ENCODE measurements at places on chromosomes 3 and 15.

- DNase-seq = no peak
Measured at GRCh38 chr3:83482402-83483070, 1476.3 kb upstream of the CADM2 start.

DNA sequence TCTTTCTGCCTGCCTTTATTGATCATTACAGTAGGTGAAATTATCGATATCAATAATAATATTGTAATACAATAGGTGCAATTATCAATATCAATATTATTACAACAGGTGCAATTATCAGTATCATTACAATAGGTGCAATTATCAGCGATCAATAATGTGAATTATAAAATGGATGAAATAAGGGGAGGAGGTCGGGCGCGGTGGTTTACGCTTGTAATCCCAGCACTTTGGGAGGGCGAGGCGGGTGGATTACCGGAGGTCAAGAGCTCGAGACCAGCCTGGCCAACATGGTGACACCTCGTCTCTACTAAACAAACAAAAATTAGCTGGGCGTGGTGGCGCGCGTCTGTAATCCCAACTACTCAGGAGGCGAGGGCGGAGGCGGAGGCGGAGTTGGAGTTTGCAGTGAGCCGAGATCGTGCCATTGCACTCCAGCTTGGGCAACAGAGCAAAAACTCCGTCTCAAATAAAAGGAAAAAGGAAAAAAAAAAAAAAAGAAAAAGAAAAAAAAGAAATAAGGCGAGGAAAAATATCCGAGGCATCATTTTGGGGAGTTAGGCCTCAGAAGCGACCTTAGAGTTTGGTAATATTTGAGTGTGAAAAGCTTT lies 611 bp upstream of the BNIP2 start:
- peak; percentile 9 for DNase-seq

DNA sequence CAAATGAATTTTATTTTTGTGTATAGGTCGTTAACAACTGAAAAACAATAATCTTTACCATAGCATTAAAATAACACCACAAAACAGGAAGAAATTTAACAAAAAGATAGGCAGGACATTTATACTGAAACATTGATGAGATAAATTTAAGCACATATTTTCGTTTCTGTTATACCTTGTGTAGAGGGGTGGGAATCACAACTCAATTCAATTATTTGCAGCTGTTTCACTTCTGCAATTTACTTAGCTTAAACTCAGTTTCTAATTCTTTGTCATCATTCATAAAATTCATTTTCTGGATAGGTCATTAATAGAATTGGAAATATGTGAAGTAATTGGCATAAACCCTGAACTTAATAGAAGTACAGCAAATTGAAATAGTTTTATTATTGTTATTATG lies 42.3 kb downstream of the TP63 start:
- no peak for DNase-seq

DNA sequence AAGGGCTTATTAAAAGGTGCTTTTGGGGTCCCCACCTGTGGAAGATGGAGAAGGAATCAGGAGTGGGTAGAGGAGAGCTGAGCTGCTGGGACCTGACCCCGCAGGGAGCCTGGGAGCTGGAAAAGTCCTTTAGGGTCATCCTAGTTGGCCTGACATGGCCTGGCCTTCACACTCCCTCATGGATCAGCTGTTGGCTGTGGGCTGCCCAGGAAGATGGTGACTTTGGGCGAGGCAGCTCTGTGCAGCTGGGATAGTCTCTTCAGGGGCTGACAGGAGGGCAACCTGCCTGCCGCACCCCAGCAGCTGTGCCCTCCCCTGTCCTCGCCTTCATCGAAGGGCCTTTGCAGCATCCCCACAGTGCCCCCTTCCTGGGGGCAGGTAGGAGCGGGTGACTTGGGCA lies 6.6 kb downstream of the LIMD1 start:
- no peak for DNase-seq

- no peak for DNase-seq
Measured at GRCh38 chr15:74793135-74794028, 11.5 kb downstream of the CSK start.

- DNase-seq = no peak
Measured at GRCh38 chr15:25532269-25533140, 93.7 kb upstream of the UBE3A start.

GRCh38 chr3:100438623-100438974 lies 37.3 kb downstream of the LNP1 start:
- DNase-seq = no peak

DNA sequence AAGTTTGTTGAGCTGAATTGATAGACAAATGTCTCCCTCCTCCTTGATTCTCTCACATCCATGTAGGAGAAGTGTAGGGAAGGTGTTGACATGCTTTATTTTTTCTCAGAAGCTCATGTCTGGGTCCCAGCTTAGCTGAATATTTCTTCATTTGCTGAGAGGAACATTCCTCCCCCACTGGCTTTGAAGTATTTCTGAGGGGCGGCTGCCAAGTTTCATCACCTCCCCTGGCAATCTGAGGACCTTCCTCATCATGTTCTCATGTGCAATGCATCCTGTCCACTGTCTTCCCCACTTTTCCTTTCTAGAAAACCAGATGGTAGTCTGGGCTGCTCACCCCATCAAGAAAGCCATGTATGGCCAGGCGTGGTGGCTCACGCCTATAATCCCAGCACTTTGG lies 168.9 kb upstream of the RGMA start:
- DNase-seq = no peak

- DNase-seq = no peak
Measured at GRCh38 chr3:40737343-40737742, 212.6 kb downstream of the ZNF621 start.

DNA sequence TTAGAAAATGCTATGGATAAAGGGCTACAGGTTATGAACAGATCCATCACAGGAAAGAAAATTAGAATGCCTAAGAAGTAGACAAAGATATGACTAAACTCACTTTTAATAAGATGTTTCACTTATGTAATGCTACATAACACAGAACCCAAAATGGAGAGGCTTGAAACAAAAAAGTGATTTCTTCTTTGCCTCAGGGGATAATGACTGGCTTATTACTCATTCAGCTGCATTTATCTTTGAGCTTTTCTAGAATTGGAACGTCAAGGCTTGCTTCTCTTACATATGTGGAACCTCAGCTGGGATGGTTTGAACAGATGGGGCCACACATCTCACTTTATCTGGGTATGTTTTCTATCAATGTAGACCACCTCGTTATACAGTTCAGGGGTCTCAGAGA lies 120.6 kb upstream of the EPHA3 start:
- DNase-seq = no peak

DNA sequence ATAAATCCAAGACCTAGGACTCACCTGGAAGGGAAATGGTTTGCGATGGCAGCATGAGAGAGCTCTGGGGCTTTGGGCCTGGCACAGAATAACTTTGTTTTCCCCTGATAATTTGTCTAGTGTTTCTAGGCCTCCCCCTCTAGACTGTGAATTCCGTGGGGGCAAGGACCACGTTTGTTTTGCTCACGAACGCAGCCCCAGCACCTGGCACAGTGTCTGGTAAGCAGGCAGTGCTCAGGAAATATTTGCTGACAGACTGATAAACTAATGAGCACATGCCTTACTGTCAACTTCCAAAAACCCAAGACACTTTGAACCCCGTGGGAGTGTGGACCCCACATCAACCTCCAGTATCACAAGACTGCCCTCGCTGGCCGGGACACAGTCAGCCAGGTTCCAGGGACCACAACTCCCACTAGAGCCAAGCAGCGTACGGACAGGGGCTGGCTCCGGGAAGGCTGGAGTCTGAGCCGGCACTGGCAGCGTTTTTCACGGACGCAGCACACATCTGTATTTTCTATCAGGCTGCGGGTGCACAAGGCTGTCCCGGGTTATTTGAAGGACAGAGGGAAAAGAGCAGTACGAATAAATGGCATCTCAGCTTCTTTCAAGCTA lies 146.5 kb downstream of the XXYLT1 start:
- DNase-seq = no peak

- DNase-seq = no peak
Measured at GRCh38 chr3:73614419-73614818, 10.3 kb downstream of the PDZRN3 start.

GRCh38 chr3:150300388-150300787 lies 107.7 kb upstream of the TSC22D2 start:
- no peak for DNase-seq

DNA sequence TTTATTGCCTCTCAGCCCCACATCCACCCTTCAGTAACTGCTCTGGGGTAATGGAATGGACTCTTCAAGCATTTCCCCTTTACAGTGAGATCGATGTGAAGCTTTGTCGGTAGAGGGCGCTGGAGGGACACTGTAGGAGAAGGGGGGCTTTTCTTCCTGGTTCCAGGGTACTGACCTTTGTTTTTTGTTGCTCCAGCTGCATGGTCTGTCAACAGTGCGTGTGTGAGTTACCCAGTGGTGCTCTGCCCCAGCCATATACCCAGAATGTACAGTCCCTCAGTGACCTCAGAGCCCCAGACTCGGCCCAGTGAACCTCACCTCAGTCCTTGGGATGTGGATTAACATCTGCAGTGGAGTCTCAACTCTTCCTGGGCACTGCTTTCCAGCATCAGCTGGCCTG lies 180.3 kb upstream of the TSC22D2 start:
- no peak for DNase-seq

DNA sequence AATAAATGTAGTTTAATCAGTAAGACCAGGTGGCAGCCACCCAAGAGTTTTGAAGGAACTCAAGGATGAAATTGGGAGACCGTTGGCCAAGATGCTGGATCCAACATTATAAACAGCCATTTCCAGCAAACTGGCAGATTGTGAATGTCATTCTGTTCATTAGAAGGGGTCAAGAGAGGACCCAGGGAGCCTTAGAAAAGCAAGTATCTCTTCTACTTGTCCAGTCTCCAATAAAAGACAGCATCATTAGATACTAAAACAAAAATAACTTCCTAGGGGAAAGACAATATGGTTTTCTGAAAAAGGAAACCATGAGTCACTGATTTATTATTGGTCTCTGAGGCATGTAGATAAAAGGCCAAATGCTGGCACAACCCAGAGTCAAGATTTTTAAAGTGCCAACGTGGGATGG lies 67.9 kb downstream of the GADL1 start:
- DNase-seq = no peak

DNA sequence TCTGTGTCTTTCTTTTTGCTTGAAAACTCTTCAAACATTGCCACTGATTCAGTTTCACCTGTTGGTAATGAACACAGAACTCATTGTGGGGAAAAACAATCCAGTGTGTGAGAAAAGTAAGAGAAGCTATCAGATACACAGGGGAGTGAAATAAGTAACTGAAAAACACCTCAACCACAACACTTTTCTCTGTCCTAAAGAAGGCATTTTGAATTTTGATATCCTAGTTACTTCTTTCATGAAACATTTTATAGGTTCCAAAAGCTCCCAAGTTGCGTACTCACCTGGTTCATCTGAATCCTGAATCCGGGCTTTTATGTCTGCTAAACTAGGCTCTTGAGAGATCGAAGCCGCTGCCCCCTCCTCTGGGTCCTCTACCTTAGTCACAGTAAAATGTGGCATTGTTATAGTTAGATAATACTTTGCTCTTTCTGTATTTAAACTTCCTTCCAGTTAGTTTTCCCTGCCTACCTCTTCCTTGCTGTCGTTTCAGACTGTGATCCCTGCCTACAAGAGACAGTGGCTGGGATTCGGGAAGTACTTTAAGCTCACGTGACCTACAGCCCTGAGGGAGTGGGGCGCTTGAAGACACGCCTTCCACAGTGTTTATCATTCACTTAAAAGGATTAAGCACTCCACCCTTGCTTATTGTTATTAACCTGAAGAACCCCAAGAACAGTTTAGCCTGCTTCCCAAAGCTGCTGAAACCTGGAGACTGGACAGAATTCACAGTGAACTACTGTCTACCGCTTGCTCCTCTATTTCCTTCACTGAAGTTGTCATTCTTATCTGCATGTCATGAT lies 19.1 kb downstream of the SLC12A6 start:
- DNase-seq = peak; percentile 28

GRCh38 chr3:149967086-149967685 lies 3.5 kb downstream of the PFN2 start:
- DNase-seq = peak; percentile 21

DNA sequence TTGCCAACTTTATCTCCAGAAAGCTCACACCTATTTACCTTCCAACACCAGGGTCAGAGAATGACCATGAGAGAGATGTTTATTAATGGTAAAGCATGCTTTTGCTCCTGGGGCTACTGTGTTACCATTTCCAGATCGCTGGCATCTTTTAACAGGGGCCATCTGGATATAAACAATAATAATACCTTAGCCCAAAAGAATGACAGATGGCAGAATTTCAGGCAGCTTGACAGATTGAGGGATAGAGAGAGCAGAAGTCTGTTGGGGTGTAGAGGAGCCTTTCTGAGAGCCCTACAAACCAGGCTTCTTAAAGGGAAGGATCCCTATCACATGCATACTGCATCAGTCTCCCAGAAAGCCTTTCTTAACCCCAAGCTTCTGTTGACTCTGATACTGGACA lies 17.7 kb downstream of the RBP1 start:
- DNase-seq = no peak

GRCh38 chr15:99481113-99481950 lies 84.5 kb upstream of the MEF2A start:
- DNase-seq = no peak

GRCh38 chr15:96274698-96275097 lies 55.8 kb upstream of the NR2F2 start:
- no peak for DNase-seq

DNA sequence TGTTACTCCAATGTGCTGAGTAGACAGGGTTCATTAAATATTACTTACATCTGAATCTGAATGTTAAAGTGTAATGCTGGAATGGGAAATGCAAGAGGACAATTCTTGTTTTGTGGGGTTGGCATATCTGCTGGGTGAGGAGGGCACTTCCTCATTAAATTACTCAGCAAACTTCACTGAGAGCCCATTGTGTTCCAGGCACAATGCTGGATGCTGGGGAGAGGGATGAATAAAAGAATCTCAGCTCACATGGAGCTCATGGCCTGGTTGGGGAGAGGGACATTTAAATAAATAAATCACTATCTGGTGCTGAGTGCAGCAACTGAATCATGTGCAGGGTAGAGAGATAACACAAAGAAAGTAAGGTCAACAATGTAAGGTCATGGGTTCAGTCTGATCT lies 199.2 kb upstream of the CFAP20DC start:
- DNase-seq = no peak

GRCh38 chr3:31170932-31171670 lies 276.6 kb upstream of the GADL1 start:
- no peak for DNase-seq

GRCh38 chr3:160413613-160414248 lies 14.3 kb downstream of the SMC4 start:
- peak; percentile 48 for DNase-seq

DNA sequence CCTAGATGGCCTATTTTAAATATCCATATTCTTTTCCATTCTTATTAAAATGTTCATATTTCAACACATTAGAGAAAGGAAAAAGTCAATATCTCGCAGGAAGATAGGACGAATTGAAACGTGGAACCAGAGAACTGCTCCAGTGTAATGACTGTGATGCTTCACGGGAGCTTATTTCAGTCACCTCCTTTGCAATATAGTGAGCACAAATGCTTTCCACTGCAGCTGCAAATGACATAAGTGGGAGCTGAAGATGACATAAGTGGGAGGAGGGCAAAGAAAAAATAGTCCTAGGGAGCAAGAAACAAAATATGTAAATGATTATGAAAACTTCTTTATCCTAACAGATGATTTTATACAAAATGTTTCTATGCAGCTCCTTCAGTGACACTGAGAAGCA lies 324.1 kb downstream of the ZNF385D start:
- no peak for DNase-seq
